ENCODE measurements at places on chromosomes 2 and 18. TPM values are rescaled to one million over a fixed set of nuclear protein-coding genes. Genes with fewer than 3 reads are reported as not detected.

DNA sequence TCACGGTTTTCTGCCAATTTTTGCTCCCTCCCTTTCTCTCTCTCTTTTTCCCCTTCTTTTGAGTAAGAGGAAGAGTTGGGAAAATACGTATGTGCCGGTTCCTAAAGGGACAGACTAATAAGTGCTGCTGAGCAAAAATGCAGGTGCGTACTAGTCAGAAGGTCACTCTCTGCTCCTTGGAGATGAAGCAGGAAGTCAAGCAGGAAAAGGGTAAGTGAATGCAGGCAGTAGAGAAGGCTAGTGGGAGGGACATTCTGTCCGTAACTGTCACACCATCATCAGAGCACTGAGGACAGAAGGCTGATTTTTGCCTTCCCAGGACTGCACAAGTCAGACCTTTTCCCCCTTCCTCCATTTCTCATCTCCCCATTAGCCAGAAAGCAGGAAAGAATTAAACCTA is 105.7 kb downstream of the CDH2 start:
- DNase-seq, result no peak

The CGREF1 gene
- 4.7 TPM for polyA plus RNA-seq

GRCh38 chr2:214995926-214996670 is 142.3 kb downstream of the ABCA12 start:
- no peak for DNase-seq

DNA sequence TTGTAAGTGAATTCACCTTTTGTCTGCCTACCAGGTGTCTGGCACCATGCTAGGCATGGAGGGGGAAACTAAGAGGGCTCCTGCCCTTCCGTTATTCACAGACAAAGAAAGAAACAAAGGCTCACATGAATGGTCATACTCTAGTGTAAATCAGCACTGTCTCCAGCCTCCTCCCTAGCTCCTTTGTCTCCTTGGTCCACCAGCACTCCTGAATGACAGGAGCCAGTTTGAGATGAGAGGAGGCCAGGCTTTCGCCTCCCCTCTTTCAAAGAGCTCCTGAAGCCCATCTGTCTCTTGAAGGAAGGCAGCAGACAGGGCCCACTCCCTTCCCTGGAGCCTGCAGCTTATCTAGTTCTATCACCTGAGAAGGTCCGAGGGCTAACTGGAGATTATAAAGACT is 18.7 kb downstream of the SATB2 start:
- DNase-seq, result no peak

The ASB1 gene
- polyA plus RNA-seq, result 46.0 TPM

- no peak for DNase-seq
These were observed 63.0 kb downstream of the STK25 start for GRCh38 chr2:241445426-241445825.

DNA sequence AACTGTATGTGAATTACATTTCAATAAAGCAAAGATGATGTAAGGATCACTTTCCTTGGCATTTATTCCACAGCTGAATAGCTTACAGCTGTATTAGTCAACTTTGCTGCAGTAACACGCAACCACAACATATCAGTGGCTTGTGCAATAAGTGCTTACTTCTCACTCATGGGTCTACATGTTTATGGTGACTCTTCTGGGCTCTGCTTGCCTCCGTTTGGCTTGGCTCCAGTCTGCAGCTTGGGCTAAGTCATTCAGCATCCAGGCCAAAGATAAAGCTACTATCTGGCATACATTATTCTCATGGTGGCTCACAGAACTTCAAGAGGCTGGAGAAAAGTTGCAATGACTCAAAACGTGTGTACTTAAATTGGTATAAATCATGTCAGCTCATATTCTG is 355.0 kb downstream of the RNF144A start:
- no peak for DNase-seq

The CXCR2 gene
- 0.09 TPM for polyA plus RNA-seq

DNA sequence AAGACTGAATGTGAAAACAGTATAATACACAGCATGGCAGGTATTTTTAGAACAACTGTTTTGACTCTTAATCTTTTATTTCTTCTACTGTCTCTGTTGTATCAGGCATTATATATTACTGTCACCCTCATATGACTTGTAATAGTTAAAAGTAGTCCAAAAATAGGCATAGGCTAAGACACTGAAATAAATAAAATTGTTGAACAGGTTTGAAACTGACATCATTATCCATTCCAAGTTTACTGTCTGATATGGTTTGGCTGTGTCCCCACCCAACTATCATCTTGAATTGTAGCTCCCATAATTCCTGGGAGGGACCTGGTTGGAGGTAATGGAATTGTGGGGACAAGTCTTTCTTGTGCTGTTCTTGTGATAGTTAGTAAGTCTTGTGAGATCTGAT is 91.4 kb upstream of the CDH19 start:
- DNase-seq, result no peak

DNA sequence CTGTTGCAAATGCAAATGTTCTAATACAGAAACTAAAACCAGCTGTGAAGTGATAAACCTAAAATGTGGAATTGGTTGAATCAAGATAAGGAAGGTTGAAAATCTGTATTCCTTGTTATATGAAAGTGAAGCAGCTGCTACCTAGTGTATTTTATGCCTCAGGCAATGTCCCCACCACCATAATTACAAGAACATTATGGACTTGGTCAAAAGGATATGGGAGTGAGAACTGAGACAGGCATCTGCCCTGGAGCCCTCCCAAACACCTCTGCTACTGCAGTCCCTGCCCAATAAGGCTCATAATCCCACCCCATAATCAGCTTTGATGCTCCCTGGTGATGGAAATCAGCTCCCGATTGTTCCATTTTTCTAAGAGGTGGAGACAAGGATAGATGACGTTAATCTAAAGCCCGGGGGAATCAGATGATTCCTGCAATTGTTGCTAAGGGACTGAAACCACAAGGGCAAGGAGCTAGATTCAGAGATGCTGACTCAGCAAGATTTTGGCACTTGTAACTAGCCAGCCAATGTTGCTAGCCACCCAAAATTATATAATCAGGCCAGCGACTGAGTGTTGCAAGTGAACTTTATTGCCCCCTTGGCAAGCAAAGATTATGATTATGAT is 69.5 kb downstream of the EVA1A start:
- DNase-seq, result no peak

DNA sequence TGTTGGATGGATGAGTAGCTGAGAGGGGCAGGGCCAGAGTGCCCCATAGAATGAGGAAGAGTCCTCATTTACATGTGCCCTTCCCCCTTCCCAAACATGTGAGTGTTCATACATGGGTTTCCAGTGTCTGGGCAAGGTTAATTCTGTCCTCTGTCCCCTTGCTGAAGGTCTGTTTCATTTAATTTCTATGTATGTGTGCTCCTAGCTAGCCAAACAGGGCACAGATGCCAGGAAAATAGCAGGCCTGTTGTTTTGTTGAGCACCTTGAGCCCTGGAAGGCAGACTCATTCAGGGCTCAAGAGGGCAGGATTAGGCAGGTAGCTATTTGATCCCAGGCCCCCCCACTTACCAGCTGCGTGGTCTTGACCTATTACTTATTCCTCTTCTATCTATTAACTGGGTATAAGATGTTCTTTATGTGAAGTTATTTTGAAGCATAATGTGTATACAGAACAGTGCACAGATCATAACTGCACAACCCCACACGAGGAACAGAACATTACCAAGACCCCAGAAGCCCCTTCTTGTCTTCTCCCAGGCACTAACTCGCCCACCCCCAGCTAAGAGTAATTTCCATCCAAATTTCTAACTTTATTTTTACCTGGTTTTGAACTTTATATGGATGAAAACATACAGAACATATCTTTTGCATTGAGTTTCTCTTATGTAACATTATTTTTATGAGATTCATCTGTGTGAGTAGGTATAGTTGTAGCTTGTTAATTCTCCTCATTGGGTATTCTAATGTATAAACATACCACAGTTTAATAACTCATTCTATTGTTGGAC is 164.3 kb downstream of the RPIA start:
- no peak for DNase-seq

GRCh38 chr18:52334896-52335295 is 5.1 kb upstream of the DCC start:
- DNase-seq, result no peak
